ENCODE measurements at places on chromosomes 3 and 15. TPM values are rescaled to one million over a fixed set of nuclear protein-coding genes. Genes with fewer than 3 reads are reported as not detected.

DNA sequence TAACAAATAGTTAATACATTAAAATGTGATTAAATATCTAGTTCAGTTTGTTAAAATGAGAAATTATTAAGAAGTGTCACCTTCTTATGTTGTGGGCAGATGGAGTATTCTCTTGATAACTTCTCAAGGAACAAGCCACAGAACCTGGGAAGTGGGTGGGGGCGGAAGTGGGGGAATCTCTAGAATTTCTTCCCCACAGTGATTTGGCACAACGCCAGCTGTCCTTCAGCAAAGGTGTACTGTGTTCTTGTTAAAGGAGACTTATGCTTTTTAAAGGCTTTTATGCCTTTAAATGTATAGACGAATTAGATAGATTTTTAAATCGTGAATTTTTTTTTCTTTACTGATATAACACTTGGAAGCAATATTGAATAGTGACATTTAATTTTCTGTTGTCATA lies 42.4 kb downstream of the SEC22A start:
- DNase-seq: peak; percentile 41

Gene BFSP2
- total RNA-seq: not detected

GRCh38 chr15:45759936-45760335 lies 125.1 kb downstream of the SQOR start:
- DNase-seq: no peak

Gene RYR3
- 0.35 TPM for total RNA-seq

DNA sequence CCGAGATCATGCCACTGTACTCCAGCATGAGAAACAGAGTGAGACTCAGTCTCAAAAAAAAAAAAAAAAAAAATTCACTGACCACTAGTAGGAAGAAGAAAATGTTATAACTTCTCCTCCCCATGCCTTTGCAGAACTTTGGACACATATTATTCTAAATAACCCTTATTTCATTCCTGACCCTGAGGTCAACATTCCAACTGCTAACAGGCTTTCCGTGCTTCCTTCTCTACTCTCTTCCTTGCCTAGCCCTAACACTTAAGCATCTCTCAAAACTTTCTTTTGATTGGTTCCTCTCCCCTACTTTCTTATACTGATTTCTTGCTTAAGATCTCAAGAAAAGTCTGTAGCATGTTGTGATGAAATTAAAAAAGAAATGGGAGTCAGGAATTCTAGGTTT lies 146.8 kb downstream of the MEX3B start:
- DNase-seq: no peak

Measured in renal cortical epithelial cell (primary cell).